ENCODE measurements at places on chromosomes 2 and 18. TPM values are rescaled to one million over a fixed set of nuclear protein-coding genes. Genes with fewer than 3 reads are reported as not detected.

The TUBA4B gene
- total RNA-seq: not detected

The NEU2 gene
- not detected for total RNA-seq

The SLC23A3 gene
- 2.7 TPM for total RNA-seq

The DSG4 gene
- total RNA-seq: 8.3 TPM

The SLC4A3 gene
- not detected for total RNA-seq

The TGFA gene
- not detected for total RNA-seq

The TGIF1 gene
- 110 TPM for total RNA-seq

The MAL gene
- not detected for total RNA-seq

DNA sequence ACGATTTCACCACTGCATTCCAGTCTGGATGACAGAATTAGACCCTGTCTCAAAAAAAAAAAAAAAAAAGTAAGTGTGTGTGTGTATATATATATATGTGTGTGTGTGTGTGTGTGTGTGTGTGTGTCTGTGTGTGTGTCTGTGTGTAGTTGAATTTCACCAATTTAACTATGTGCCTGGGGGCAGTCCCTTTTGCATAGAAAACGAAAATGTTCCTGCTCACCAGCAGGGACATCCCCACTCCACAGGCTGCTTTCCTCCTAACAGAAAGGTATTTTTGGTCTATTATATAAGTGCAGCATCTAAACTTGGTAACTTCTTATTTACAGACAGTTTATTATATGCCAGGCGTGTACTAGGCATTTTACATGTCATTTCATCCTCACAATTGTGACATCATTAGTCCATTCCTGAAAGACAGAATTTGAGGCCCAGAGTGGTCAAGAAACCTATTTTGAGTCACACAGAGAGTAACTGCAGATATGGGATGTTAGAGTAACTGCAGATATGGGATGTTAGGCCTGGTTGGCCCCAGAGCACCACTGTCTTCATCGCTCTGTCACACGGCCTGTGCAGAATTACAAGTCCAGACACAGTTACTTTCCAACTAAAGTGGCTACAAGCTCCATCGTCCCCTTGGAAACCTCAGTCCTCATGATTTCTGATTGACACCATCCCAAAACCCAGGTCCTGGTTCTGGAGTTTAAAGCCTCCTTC, 9.3 kb upstream of the TTL start:
- H3K27ac ChIP-seq: no peak overlapping the region
- no peaks in the 10 kb centered on the region for H3K36me3 ChIP-seq
- no peaks in the 10 kb centered on the region for H3K27me3 ChIP-seq
- no peak overlapping the region for H3K4me3 ChIP-seq

DNA sequence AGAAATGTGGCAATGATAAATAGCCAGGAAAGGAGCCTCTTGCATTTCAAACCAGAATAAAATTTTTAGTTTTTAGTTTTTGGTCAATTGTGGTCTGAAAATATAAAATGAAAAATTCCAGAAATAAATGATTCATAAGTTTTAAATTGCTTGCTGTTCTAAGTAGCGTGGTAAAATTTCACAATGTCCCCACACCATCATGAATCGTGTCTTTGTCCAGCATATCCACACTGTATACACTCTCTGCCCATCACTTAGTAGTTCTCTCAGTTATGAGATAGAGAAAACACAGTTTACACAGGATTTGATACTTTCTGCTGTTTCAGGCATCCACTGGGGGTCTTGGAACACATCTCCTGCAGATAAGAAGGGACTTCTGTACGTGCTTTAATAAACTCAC, 783.9 kb downstream of the TSN start:
- H3K4me3 ChIP-seq: no peak overlapping the region
- H3K36me3 ChIP-seq: no peaks in the 10 kb centered on the region
- 0 out of 2 replicates have a peak, but pooled peaks cover 2% of the 10 kb centered on the region for H3K27me3 ChIP-seq

GRCh38 chr2:231245249-231246094, 47.0 kb downstream of the ARMC9 start:
- H3K36me3 ChIP-seq: no peaks in the 10 kb centered on the region
- no peaks in the 10 kb centered on the region for H3K27me3 ChIP-seq
- peak; percentile 59 for DNase-seq
- H3K27ac ChIP-seq: no peak overlapping the region
- no peaks in the 10 kb centered on the region for H3K4me1 ChIP-seq

- H3K4me1 ChIP-seq: peaks cover 48% of the 10 kb centered on the region
- H3K4me3 ChIP-seq: peak overlapping the region; percentile 70
- DNase-seq: peak; percentile 94
Measured at GRCh38 chr18:46250084-46250811, 146.1 kb downstream of the HAUS1 start.

GRCh38 chr18:9475643-9476591, 604 bp downstream of the RALBP1 start:
- H3K27ac ChIP-seq: peak overlapping the region; percentile 79
- peak; percentile 83 for DNase-seq
- H3K4me3 ChIP-seq: peak overlapping the region; percentile 81
- no peaks in the 10 kb centered on the region for H3K27me3 ChIP-seq
- H3K4me1 ChIP-seq: peaks cover 18% of the 10 kb centered on the region

DNA sequence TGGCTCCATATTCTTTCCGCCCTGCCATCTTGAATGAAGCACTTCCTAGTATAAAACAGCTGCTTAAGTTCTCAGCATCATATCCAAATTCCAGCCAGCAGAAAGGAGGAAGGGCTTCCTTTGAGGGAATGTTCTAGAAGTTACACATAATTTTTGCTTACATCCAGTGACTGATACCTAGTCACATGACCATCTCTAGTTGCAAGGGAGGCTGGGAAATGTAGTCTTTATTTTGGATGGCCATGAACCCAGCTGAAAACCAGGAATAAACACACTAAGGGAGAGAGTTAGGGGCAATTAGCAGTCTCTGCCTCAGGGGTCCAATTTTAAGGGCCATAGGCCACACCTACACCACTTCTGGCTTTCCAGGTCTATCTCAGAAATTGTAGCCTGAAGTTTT, 57.8 kb upstream of the LMAN1 start:
- no peaks in the 10 kb centered on the region for H3K36me3 ChIP-seq
- H3K27me3 ChIP-seq: 0 out of 2 replicates have a peak, but pooled peaks cover 2% of the 10 kb centered on the region
- no peaks in the 10 kb centered on the region for H3K4me1 ChIP-seq
- no peak for DNase-seq
- H3K27ac ChIP-seq: no peak overlapping the region

DNA sequence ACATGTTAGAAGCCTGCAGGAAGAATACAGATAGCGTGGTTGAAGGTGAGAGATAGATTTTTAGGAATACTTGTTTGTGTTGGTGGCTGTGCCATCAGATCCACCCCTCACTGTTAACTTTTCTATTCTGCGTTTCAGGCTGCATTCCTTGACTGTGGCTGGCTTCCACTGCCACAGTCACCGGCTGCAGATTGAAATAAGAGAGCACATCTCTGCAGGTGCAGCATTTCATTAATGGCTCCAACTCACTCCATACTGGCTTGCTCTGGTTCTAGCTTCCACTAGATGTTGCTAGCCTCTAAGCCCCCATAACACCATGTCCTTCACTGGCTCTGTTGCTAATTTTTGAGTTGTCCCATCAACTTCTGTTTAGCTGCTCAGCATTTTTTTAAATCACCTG, 286.5 kb downstream of the CPS1 start:
- DNase-seq: no peak
- H3K27ac ChIP-seq: no peak overlapping the region
- no peaks in the 10 kb centered on the region for H3K4me1 ChIP-seq
- no peaks in the 10 kb centered on the region for H3K27me3 ChIP-seq
- no peak overlapping the region for H3K4me3 ChIP-seq
- H3K36me3 ChIP-seq: no peaks in the 10 kb centered on the region

DNA sequence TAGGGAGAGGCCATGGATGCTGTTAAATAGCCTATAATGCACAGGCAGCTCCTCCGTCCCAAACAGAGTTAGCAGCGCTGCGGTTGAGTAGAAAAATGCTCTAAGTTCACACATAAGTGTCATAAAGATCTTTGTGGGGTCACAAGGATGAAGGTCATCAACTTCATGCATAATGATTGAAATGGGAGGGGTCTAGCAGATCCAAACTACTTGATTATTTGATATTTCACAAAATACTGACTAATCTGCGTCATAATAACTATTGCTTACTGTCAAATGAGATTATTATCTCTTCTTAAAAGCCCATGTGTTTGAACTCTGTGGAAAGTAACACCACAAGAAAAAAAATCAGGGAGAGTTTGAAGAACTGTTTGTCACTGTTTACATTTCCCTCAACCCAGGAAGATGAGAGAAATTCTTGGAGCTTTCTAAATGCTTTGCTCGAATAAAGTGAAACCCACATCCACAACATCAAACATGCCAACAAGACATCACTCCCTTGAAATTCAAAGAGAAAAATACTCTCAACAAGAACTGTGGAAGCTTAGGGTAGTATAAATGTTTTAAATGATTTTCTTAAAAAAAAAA, 50.5 kb upstream of the CREB1 start:
- no peak for DNase-seq
- H3K27me3 ChIP-seq: no peaks in the 10 kb centered on the region

- H3K4me3 ChIP-seq: no peak overlapping the region
- peak; percentile 64 for DNase-seq
Measured at GRCh38 chr2:136582628-136583205, 182.6 kb upstream of the THSD7B start.

GRCh38 chr2:25257931-25258846, 83.5 kb downstream of the DNMT3A start:
- no peaks in the 10 kb centered on the region for H3K27me3 ChIP-seq
- no peak for DNase-seq
- H3K4me1 ChIP-seq: no peaks in the 10 kb centered on the region
- H3K36me3 ChIP-seq: no peaks in the 10 kb centered on the region
- H3K4me3 ChIP-seq: no peak overlapping the region

DNA sequence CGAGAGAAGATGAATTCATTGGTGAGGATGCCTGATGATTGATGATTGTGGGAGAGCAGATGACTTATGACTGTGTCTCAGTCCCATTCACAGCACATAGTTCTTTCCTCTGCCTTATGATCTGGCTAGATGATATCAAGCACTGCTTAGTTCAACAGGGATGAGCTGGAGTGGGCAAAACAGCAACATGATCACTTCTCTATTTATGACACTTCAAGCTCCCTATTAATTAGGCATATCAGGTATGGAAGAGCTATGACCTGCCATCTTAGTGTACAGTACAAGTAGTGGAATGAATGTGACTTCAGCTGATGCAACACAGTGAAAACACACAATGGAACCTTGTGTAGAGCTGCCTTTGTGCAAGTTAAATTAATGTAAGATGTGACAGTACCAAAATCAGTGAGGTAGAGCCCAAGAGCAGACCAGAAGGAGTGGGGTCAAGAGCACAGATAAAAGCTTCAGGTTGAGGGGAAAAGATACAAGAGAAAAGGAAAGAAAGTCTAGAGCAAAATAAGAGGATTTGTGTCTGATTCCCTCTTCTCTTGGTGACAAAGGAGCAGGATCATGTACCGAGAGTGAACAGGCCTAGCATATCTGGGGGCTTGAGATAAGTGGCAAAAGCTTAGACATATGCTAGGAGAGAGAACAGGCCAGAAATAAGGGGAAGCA, 93.0 kb upstream of the MYO3B start:
- no peak overlapping the region for H3K4me3 ChIP-seq
- H3K27me3 ChIP-seq: no peaks in the 10 kb centered on the region
- peaks cover 7% of the 10 kb centered on the region for H3K36me3 ChIP-seq
- H3K4me1 ChIP-seq: no peaks in the 10 kb centered on the region
- H3K27ac ChIP-seq: no peak overlapping the region
- DNase-seq: no peak

DNA sequence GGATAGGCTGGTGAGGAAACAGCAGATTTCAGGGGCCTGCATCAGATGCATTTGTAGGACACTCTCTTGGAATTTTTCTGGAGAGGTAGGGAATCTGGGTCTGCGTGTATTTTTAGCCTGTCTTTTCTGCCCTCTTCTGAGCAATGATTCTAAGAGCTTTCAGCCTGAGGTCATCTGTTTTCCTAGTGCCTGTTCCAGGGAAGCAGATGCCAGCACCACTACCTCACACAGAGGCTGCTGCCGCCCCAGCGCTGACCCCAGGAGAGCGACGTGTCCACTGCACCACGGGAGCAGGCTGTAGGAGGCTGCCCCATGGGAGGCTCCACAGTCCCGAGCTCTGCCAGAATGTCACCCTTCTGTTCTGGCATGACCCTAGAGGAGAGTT, 316.5 kb downstream of the CYP26B1 start:
- H3K27me3 ChIP-seq: 0 out of 2 replicates have a peak, but pooled peaks cover 2% of the 10 kb centered on the region
- no peak overlapping the region for H3K27ac ChIP-seq

GRCh38 chr2:219120082-219120481, 40.5 kb downstream of the NHEJ1 start:
- DNase-seq: no peak
- H3K4me3 ChIP-seq: no peak overlapping the region
- no peak overlapping the region for H3K27ac ChIP-seq
- H3K36me3 ChIP-seq: no peaks in the 10 kb centered on the region
- no peaks in the 10 kb centered on the region for H3K27me3 ChIP-seq
- H3K4me1 ChIP-seq: no peaks in the 10 kb centered on the region

GRCh38 chr2:27683390-27684071, 19.8 kb downstream of the SLC4A1AP start:
- peaks cover 4% of the 10 kb centered on the region for H3K4me1 ChIP-seq
- H3K27me3 ChIP-seq: no peaks in the 10 kb centered on the region
- H3K4me3 ChIP-seq: no peak overlapping the region
- peaks cover 7% of the 10 kb centered on the region for H3K36me3 ChIP-seq
- H3K27ac ChIP-seq: no peak overlapping the region

DNA sequence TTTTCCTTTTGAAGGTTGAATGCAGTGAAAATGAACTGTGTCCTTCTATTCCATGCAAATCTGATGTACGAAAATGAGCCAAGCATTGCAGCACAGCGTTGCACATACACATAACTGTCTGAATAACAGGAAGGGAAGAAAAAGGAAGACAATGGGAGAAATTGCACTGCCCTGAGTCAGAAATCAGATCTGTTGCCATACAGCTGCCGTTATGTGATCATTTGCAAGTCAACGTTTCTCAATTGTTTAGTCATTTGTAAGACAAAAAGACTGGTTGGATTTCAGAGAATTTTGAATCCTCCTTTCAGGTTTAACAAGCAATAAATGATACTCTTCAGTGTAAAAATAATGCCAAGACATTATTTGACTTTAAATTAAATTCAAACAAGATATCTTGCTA, 284.1 kb downstream of the DSEL start:
- H3K27me3 ChIP-seq: 0 out of 2 replicates have a peak, but pooled peaks cover 3% of the 10 kb centered on the region
- no peaks in the 10 kb centered on the region for H3K36me3 ChIP-seq
- no peaks in the 10 kb centered on the region for H3K4me1 ChIP-seq
- H3K27ac ChIP-seq: no peak overlapping the region
- H3K4me3 ChIP-seq: no peak overlapping the region
